Activated CD4-positive, alpha-beta T cell treated with anti-CD3 and anti-CD28 coated beads, Interleukin-2, amount 10 ng/mL, durations not matched to agents 24 days and 14 days (primary cell): ENCODE measurements at places on chromosomes 4 and X.
A peak's percentile ranks its signal among the peaks of the same experiment; 100 is the strongest.

DNA sequence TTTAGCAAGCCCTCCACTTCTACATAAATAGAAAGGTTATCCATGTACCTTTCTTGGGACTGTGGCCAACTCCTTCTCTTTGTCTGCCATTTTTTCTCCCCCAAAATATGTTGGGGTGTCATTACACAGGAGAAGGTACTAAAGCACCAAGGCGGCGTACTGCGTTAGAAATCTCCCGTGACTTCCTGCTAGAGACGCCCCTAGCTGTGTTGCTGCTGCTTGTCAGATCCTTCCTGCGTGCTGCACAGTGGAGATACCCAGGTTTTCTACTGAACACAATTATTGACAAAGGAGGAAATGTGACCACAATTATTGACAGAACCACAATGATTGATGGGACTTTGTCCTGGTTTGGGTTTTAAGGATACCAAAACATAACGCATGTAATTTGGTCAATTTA, 97.7 kb downstream of the EFHC2 start:
- DNase-seq: peak; percentile 66

- DNase-seq: no peak
Measured at GRCh38 chr4:148574066-148574465, 131.9 kb upstream of the NR3C2 start.

GRCh38 chr4:81314196-81314896, 99.3 kb upstream of the PRKG2 start:
- no peak for DNase-seq

DNA sequence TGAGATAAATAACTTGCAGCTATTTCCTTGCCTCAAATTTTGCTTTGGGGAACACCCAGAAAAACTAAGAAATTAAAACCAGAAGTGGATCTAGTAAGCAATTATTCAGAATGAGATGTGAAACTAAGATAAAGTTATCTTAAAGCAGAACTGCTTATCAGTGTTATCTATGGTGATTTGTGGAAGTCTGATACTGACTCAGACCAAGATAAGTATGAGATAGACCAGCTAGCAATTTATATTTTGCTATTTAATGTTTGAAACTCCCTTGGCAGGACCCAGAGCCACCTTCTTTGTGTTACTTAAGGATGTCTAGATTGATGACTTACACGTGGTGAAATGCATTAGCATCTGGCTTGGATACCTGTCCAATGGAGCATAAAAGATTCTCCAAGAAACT, 368.1 kb downstream of the EPHA5 start:
- no peak for DNase-seq

DNA sequence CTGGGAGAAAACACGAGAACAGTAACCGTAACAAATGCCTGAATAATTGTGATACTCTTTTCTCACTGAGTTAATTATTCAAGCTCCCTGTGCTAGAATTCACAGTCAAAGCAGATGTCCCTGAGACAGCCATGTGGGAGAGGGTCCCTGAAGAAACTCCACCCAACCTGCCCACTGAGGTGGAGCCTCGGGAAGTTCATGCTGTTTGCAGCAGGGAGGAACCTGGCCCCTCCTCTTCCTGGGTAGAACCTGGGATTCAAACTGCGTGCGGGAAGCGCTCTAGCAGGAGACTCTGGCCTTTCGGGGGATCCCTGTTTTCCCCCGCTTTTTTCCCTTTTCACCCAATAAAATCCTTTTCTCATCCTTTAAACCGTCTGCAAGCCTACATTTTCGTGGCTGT, 20.2 kb upstream of the RHOH start:
- DNase-seq: peak; percentile 28

GRCh38 chr4:139934708-139935195, 219.2 kb downstream of the MAML3 start:
- DNase-seq: no peak

GRCh38 chrX:49257074-49257790, 7.3 kb downstream of the FOXP3 start:
- DNase-seq: no peak

GRCh38 chrX:40402831-40403533, 177.8 kb upstream of the ATP6AP2 start:
- DNase-seq: no peak

GRCh38 chrX:25858273-25858880, 279.8 kb upstream of the MAGEB18 start:
- DNase-seq: no peak

- peak; percentile 66 for DNase-seq
Measured at GRCh38 chr4:26073886-26074560, 160.0 kb downstream of the SMIM20 start.

DNA sequence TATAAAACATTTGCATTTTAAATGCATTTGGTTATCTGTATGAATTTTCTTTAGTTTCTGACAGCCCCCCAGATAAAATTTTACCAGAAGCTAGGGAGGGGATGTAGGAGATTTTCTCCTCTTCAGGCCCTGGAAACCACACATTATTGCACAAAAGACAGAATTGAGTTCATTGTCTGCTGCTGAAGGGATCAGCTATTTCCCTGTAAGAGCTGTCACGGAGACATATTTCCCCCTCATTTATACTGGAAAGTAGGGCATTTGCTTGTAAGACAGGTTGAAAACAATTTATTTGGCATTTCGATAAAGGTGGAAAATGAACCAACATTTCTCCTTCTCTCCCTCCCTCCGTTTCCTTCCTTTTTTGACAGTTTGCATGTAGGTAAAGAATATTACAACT, 241.3 kb upstream of the LCORL start:
- no peak for DNase-seq

DNA sequence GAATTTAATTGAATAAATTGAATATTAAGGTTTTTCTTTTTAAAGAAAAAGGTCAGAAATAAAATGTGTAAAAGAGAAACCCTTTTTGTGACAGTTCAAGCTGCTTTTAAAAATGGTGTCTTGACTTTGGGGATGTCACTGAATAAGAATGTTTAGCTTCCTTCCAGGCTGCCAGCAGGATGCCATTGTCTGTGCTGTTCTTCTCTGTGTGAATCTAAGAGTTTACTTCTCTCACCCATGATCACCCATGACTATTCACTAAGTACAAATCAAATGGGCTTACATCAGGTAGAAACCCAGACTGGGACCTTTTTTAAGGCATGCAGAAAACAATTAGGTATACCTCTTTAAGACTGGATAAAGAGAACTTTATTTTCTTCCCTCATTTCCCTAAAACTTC, 115.3 kb downstream of the DACH2 start:
- DNase-seq: no peak

DNA sequence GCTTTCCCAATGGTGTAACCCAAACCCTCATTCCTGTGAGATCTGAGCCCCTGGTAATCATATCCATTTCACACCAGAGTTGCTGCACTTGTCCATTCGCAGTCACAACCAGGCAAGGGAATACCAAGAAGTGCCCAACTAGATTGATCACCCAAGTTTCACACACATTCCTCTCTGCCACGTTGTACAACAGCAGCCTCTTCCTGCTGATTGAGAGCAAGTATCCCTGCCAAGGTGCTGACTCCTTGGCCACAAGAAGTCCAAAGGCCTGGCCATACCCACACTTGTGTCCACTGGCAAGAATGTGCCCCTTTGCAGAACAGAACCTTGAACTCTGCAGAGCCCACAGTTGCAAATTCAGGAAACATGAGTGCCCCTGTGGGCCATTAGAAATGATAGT, 6.5 kb upstream of the ACOT9 start:
- DNase-seq: no peak

DNA sequence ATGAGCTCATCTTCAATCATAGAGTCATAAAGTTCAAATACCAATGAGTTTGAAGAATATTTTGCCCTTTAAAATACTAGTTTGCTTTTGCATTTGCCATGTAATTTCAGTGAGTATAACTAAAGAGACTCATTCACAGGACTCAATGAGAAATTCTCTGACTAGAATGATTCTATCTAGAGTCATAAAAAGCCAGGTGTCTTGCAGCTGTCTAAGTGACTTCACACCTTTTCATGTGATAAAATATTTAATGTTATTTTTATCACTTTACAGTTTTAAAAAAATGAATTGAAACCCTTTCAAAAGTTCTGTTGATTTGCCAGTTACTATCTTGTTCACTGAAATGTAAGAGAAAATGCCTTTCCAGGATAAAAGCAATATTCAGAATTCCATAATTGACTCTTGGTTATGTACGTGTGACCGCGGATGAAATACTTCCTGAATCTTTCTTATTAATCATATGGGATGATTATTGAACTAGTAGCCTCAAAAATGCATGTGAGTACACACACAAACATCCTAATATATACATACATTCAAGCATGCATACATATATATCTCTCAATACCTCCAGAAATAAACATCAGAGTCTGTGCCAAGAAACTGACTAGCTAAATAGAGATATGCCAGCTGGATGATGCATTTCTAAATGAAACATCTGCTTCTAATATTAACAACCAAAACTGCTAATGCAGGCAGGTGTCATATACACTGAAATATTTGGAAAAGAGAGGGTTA, 87.0 kb downstream of the GABRB1 start:
- no peak for DNase-seq

DNA sequence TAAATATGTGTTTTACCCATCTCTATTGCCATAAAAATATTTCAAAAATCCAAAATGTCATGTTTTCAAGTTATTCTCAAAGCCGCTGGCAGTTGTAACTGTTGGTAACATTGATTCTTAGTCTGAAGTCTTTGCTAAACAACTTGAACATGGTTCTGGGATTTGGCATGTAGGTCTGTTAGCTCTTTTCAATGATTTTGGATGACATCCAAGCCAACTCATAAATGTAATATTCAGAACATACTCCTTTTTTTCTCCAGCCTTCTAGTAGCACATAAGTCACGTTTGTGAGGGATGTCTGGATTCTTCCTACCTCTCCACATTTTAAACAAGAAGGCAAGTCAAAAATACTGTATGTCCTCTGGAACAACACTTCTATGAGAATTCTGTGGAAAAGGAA, 305.3 kb downstream of the PRR32 start:
- DNase-seq: no peak

DNA sequence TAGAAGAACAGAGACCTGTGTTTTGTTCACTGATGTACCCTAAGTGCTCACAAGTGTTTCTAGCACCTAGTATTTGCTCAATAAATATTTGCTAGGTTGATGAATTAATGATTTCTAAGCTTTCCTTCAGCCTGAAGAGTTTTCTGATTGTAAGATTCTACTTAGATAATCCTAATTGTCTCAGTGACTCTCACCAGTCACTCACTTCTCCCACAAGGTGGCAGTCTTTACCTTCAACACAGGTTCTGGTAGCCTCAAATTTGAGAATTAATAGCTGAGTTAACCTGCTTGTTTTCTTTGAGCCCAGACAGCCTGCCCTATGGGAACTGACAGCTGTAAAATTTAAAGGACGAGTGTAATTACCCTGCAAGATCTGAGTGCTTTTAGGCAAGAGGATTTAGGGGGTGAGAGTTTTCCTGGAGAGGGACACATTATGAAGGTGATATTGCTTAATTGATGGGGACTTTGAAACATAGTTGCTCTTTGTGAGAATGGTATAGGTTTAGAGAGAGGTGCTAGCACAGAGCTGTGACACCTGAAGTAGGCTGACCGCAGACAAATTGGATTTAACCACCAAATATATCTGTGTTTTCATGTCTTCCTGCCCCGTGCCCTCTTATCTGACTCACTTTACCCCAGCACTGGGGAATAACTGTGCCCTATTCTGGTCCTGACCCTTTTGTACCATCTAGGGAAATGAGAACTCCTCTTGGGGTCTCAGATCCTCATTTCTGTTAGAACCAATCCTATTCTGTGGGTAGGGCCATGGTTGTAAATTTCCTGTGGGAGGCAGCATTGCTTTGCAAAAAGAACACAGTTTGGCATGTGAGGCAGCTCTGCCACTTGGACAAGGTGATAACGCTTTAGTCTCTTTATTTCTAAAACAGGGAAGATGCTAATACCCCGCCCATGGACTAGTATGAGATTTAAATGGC, 27.7 kb downstream of the CD38 start:
- peak; percentile 81 for DNase-seq

DNA sequence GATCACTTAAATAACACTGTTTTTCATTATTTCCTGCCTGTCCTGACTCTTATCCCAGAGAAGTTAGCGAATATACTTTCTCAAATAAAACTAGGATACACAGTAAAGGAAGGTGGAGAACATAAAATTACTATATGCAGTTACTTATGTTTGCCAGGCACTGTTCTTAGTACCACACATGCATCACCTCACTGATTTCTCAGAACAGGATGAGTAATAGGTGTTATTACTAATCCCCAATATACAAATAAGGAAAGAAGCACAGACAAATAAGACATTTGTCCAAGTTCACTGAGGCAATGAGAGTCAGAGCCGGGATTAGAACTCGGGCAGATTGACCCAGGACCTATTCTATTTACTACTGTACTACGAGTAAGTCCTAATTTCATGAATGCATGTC, 91.7 kb downstream of the CORIN start:
- DNase-seq: no peak

- no peak for DNase-seq
Measured at GRCh38 chr4:166422475-166422874, 549.4 kb downstream of the TLL1 start.

GRCh38 chrX:109390556-109390955, 91.3 kb downstream of the GUCY2F start:
- DNase-seq: no peak

DNA sequence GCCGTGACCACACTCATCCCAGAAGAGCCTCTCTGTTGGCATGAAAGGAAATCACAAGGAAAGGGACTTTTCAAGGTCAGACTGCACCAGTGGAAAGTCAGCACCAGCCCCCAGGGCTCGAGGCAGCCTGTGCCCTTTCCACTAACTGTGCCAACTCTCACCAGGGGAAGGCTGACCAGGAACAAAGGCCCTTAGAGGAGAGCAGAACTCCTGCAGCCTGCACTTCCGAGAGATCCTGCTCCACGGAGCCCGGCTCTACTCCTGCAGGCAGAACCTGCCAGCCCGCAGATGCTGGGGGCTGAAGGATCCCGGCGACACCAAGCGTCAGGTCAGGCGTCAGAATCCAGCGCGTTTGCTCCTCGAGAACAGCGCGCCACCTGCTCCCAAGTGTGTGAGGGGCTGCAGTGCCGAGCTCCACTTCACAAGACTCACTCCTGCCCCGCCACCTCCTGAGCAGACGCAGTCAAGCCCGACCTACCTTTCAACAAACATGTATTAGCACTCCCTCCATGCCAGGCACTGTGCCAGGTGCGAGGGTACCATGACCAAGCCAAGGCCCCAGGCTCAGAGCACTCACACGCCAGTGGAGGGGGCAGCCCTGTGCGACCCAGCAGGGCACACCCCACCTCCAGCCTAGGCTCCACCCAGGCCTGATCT, 13.6 kb upstream of the HELT start:
- DNase-seq: no peak

GRCh38 chrX:54530357-54530900, 410 bp downstream of the GNL3L start:
- no peak for DNase-seq
